ENCODE measurements at places on chromosomes 13 and 19.

DNA sequence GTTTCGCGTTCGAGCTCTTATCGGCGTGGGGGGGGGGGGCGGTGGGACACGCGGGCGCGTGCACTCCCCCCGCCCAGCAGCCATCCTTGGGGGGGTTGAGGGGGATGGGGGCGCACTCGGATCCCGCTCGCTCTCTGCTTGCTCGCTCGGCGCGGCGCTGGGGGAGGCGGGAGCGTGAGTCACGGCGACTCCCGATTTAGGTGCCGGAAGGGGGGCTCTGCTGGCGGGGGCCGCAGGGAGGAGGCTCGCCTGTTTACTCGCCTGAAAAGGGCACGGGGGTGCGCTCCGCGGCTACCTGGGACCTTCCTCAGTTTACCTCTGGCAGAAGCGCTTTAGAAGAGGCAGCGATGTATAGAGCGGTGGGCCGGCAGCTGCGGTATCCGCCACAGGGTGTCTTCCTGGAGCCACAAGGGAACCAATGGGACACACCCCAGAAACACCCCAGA lies 1.1 kb upstream of the PDE4A start:
- peaks cover 26% of the 10 kb centered on the region for H3K4me1 ChIP-seq
- DNase-seq = no peak
- H3K27me3 ChIP-seq = peaks cover 62% of the 10 kb centered on the region
- H3K36me3 ChIP-seq = no peaks in the 10 kb centered on the region

GRCh38 chr19:33514885-33515551 lies 6.6 kb downstream of the PEPD start:
- no peak overlapping the region for H3K4me3 ChIP-seq
- H3K36me3 ChIP-seq = no peaks in the 10 kb centered on the region
- no peaks in the 10 kb centered on the region for H3K4me1 ChIP-seq

GRCh38 chr13:109209526-109209925 lies 576.9 kb downstream of the IRS2 start:
- H3K4me1 ChIP-seq = no peaks in the 10 kb centered on the region
- no peak overlapping the region for H3K27ac ChIP-seq
- no peak overlapping the region for H3K4me3 ChIP-seq
- H3K27me3 ChIP-seq = no peaks in the 10 kb centered on the region
- H3K36me3 ChIP-seq = no peaks in the 10 kb centered on the region

- H3K27ac ChIP-seq = no peak overlapping the region
- no peak overlapping the region for H3K4me3 ChIP-seq
- DNase-seq = no peak
- no peaks in the 10 kb centered on the region for H3K36me3 ChIP-seq
- no peaks in the 10 kb centered on the region for H3K27me3 ChIP-seq
These were observed 10.1 kb downstream of the LGALS7B start for GRCh38 chr19:38799104-38799503.

GRCh38 chr13:114334305-114335053 lies 20.2 kb downstream of the CHAMP1 start:
- no peak overlapping the region for H3K27ac ChIP-seq
- H3K27me3 ChIP-seq = no peaks in the 10 kb centered on the region
- no peaks in the 10 kb centered on the region for H3K4me1 ChIP-seq
- DNase-seq = no peak
- no peaks in the 10 kb centered on the region for H3K36me3 ChIP-seq
- no peak overlapping the region for H3K4me3 ChIP-seq

GRCh38 chr13:30552567-30552966 lies 65.2 kb upstream of the USPL1 start:
- no peak for DNase-seq
- no peaks in the 10 kb centered on the region for H3K4me1 ChIP-seq
- H3K27me3 ChIP-seq = no peaks in the 10 kb centered on the region
- no peaks in the 10 kb centered on the region for H3K36me3 ChIP-seq
- no peak overlapping the region for H3K4me3 ChIP-seq

Measured in gastrocnemius medialis (tissue), 4 donors.